ENCODE measurements at places on chromosomes 13 and 19.
A peak's percentile ranks its signal among the peaks of the same experiment; 100 is the strongest.

DNA sequence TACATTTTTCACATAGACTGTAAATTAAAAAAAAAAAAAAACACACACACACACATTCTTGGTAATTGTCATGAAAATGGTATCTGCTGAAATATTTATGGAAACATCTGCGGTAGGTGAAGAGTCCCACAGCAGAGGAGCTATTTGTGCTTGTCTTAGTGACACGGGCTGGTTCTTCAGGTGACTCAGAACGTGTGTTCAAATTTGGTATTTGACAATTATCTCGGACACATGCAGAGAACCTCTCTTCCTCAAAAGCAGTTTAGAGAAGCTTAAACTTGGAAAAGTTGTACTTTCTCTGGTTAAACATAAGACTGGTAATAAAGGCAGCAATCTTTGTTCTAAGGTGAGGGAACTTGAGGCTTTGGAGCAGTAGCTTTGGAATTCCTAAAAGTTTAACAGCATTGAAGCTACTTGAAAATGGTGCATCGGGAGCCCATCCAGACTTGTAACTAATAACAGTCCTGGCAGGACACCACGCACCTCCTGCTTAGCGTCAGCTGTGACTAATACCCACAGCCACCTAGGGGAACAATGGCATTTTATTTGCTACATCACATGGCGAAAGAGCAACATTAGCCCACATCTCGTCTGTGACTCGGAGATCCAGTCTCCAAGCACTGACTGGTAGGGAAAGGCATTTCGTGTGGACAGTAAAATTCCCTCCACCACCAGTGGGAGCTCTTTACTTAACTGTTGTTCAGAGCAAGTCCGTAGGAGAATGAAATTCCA is 1505.1 kb upstream of the SLC10A2 start:
- peak; percentile 54 for DNase-seq

GRCh38 chr13:50561739-50562138 is 281.8 kb downstream of the DLEU7 start:
- DNase-seq, result no peak

DNA sequence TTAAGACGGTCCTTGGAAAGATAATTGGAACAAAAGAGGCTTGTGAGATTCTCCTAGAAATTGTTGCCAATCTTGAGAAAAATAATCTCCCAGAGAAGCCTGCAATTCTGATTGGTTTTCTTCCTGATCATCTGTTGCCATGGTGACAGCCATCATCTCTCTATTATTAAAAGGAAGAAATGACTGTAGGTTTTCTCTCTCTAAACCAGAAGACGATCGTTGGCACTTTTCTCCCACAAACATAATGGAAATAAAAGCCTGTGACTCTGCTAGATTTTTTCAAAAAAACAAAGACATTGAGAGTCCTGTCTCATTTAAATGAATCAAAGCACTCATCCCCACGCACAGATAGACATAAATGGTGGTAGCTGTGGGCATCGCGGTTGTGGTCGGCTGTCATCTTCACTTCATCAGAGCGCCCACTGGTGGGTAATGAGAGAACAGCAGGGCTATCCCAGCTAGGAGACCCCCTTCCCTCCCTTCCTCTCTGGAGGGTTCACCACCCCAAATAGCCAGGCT is 21.7 kb upstream of the CALM3 start:
- DNase-seq, result no peak

DNA sequence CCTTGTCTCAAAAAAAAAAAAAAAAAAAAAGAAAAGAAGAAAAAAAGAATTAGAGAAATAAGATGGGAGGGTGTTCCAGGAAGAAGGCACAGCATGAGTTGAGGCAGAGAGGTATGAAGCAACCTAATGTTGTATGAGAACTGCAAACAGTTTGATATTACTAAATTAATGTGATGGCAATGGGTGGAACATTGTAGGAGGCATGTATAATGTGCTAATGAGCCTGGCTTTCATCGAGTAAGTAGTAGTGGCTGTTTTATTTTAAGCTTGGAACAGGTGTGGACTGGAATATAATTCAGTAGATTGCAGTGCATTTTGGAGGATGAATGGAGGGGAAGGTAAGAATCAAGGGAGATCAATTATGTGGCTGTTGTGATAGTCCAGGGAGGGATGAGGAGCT is 156.1 kb downstream of the MTUS2 start:
- DNase-seq, result no peak

DNA sequence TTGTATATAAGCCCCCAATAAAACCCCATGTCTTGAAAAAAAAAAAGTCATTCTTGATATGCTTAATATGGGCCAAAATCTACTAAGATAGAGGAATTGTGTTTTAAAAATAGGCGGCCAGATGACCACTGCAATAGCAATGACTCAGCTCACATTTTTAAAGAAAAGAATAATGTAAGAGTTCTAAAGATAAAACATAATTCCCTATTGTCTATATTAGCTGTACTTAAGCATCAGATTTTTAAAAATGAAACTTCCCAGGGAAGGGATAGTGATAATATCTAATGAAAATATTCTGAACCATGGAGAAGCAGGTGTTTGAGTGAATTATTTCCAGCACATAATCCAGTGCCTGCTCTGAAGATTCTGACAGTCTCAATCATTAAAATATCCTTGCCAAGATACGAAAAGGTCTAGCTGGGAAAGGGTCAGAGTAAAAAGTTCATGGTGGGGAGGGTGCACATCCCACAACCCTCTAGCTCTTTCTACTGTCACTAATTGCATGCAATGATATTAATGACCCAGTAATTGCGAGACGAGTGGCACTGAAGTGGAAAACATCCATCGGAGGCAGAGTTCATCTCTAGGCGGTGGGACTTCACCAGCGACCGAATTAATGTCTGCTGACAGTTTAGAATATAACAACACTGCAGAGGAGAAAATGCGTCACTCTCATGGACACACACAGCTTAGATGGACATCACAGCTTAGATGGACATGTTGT is 31.6 kb downstream of the EFNB2 start:
- no peak for DNase-seq
